ENCODE measurements at places on chromosomes 7 and 10.

GRCh38 chr10:97574374-97575126 lies 2.0 kb downstream of the ANKRD2 start:
- DNase-seq = no peak

GRCh38 chr7:101650579-101651081 lies 21.5 kb upstream of the MYL10 start:
- no peak for DNase-seq

GRCh38 chr7:29075606-29076005 lies 70.7 kb downstream of the CPVL start:
- DNase-seq = no peak

DNA sequence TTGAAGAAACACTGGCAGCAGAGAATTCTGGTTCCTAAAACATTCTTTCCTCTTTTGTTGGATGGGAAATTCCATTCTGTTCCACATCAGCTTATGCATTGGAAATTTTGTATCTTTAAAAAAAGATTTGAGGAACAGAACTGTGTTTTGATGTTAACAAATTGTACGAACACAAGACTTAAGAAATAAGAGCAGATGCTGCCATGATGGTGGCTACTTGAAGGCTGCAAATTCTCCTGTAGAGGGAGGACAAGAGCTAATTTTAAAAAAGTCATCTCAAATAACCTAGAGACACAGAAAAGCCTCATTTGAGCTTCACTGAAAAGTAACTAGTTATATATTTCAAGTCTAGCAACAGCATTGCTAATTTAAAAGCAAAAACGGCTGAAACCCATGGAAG lies 29.8 kb downstream of the NDUFB2 start:
- DNase-seq = no peak

GRCh38 chr10:48253970-48254657 lies 20.4 kb downstream of the FRMPD2 start:
- DNase-seq = no peak

GRCh38 chr7:37510043-37510634 lies 61.5 kb upstream of the ELMO1 start:
- DNase-seq = no peak

- peak; percentile 51 for DNase-seq
Measured at GRCh38 chr7:131105799-131106680, 221.6 kb upstream of the MKLN1 start.

DNA sequence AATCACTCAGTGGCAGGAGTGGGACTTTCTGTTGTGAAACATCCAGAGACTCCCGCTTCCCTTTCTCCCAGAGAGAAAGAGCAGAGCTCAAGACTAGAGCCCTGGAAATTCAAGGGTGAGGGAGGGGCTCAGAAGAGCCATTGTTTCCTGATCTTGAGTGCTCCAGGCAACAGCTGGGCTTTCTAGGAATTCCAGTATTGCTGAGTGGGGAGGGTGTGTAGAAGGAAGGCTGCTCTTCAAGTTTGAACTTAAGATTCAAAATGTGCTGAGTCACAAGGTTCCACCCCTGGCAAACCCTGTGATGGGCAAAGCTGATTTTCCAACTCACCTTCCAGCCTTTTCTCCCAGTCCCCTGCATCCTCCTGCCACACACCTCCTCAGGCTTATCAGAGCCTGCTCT lies 42.3 kb upstream of the MSRB2 start:
- no peak for DNase-seq

DNA sequence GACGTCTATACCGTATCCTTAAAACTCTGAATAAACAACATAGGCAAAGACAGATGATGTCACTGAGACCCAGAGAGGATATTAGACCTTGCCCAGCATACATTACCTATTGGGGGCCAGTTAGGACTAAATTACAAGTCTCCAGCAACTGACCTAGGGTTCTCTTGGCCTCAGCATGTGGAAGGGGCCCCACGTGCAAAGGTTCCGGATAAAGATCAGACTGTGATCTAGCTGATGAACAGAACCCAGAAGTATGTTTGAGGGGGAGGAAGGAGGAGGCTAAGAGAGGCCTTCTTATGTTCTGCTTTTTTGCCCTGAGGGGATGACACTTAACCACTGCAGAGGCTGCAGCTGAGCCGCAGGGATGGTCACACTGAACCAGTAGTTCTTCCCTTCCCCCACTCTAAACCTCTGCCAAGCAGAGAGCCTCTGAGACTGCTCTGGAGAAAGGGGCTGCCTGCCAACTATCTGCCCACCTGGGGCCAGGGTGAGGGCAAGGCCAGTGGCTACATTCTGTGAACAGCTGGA lies 24.0 kb upstream of the KMT2C start:
- no peak for DNase-seq

GRCh38 chr7:80153446-80153845 lies 18.8 kb downstream of the GNAI1 start:
- DNase-seq = no peak

DNA sequence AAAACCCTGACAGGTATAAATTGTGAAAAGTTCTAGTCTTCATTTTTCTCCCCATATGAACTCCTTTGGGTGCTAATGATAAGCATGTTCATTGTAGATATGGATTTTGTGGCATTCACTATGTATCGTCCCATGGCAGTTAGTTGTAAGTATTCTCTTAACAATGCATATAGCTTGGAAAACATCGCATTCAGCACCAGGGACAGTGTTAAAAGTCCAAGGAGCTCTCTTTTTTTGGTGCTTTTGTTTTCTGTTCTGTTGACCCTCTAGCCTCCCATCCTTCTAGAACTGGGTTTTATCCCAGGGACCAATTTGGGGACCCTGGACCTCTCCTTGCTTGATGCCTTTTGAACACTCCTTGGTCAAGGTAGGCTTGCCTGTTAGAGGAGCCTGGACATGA lies 37.7 kb downstream of the INSYN2A start:
- DNase-seq = no peak

GRCh38 chr10:131907679-131908078 lies 6.9 kb downstream of the PPP2R2D start:
- DNase-seq = no peak

GRCh38 chr7:33459340-33459751 lies 330.0 kb downstream of the BBS9 start:
- no peak for DNase-seq

DNA sequence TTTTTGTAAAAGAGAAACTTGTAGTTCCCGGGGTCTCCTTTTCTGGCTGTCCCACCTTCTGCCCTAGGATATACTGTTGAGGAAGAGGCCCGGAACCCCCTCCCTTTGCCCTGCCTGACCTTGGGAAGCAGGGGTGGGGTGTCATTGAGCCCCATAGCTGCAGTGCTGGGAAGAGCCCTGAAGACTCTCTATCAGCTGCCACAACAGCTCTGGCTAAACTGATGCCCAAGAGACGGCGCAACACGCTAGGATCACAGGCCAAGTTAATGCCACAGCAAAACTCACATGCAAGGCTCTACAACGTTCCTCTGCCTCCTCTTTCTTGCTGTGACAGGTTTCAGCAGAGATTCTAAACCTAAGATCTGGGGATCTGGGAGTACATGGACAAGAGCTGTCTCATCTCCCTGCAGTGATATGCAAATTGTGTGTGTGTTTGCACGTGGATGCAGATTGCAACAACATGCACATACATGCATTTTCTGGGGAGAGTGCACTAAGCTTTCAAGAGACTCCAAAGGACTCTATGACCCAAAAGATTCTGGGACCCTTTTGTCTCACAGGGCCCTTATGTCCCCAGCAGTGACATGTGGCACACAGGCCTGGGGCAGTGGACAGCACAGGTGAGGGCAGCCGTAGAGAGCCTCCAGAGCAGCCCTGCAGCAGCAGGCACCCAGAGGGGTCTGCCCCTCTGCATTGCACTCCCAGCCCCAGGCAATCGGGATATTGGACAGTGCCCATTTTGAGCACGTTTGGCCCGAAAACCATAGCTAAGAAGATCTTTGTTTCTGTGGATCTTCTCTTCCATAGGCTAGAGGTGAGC lies 2.5 kb downstream of the RASSF4 start:
- no peak for DNase-seq

DNA sequence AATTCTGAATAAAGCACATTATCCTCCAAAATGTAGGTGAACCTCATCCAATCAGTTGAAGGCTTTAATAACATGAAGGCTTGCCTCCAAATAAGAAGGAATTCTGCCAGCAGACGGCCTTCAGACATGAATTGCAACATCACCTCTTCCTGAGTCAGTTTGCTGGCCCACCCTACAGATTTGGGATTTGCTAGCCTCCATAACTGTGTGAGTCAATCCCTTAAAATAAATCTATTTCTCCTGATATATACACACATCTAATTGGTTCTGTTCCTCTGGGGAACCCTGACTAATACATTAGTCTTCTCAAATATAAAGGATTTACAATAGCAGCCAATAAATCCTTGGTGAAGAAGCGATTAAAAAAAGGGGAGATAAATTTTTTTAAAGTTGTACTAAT lies 34.8 kb upstream of the OSBPL3 start:
- no peak for DNase-seq
